Activated gamma-delta T cell treated with anti-CD3 and anti-CD28 coated beads, Interleukin-2, amount 50 U/mL, for 16 hours (primary cell): ENCODE measurements at places on chromosomes 11 and 22.

DNA sequence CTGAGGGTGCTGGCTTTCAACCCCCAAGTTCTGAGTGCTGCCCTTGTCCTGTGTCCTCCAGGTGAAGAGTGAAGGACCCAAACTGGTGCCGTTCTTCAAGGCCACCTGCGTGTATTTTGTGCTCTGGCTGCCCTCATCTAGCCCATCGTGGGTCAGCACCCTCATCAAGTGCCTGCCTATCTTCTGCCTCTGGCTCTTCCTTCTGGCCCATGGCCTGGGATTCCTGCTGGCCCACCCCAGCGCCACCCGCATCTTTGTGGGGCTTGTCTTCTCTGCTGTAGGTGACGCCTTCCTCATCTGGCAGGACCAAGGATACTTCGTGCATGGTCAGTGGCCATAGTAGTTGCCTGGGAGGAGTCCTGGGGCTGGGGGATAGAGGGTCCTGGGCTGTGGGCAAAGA lies 2.3 kb downstream of the TMEM86A start:
- DNase-seq = no peak

- DNase-seq = no peak
Measured at GRCh38 chr11:112253605-112254242, 6.9 kb downstream of the PLET1 start.

GRCh38 chr11:120425527-120425926 lies 86.0 kb upstream of the GRIK4 start:
- DNase-seq = no peak

DNA sequence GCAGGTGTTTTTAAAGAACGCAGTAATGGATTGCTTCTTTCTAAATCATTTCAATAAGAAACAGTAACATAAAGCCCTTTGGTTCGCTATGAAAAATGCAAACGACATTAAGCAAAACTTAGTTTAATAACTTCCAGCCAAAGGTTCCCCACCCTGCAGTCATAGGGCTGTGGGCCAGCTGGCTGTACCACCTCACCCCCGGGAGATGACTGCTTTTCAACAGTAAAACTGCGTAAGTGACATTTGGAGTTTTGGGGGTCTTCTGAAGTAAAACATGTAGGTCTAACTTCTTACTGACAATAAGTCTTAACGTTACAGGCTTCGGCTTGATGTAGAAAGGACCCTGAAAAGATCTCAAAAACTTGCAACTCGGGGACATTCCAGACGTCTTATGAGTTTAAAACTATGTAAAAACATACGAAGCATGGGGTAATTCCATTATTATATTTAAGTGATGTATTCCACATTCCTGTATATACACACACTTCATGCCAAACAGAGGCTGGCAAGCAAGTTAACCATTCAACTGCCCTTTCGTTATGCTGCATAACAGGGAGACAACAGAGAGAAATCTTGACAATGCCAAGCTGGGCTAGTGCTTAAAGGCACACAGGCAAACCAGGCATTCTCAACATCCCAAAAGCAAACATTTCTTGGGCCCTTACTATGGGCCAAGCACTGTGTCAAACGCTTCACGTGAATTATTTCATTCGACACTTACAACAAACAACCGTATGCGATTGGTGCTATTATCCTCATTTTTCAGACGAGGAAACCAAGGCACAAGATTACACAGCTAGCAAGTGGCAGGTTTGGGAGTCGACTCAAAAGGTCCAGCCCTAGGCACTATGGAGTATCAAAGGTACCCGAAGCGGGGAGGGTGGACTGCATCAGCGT lies 1.2 kb downstream of the MRTFA start:
- DNase-seq = no peak

- DNase-seq = no peak
Measured at GRCh38 chr11:47337229-47337924, 15.1 kb downstream of the MYBPC3 start.

DNA sequence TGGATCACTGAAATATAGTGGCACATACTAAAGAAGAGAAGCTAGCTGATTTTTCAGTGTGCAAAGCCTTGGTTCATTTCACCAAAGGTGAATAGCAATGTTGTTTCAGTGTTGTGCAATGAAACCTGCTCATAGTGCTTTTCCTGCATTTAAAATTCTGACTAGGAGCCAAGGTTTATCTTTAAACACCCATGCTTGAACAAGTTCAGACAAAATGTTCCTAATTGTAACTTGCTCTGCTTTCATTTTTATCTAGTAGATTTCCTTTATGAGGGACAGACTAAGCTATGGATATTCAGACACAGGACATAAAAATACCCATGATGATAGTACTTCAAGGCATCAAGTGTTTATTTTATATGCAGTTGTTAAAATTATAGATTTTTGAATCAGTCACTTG lies 47.7 kb downstream of the BBOX1 start:
- no peak for DNase-seq
